Stimulated activated naive CD8-positive, alpha-beta T cell treated with anti-CD3 and anti-CD28 coated beads, Interleukin-15, Interleukin-2, amounts not matched to agents 100 U/mL and 50 U/mL, for 24 hours (primary cell): ENCODE measurements at places on chromosomes 5 and 9.

GRCh38 chr9:6567140-6567591 lies 78.4 kb downstream of the GLDC start:
- DNase-seq, result peak; percentile 11

GRCh38 chr5:61182449-61182848 lies 20.2 kb upstream of the SMIM15 start:
- DNase-seq, result no peak

GRCh38 chr5:83540105-83540504 lies 68.6 kb downstream of the VCAN start:
- no peak for DNase-seq

GRCh38 chr9:33162721-33163311 lies 4.3 kb downstream of the B4GALT1 start:
- no peak for DNase-seq

DNA sequence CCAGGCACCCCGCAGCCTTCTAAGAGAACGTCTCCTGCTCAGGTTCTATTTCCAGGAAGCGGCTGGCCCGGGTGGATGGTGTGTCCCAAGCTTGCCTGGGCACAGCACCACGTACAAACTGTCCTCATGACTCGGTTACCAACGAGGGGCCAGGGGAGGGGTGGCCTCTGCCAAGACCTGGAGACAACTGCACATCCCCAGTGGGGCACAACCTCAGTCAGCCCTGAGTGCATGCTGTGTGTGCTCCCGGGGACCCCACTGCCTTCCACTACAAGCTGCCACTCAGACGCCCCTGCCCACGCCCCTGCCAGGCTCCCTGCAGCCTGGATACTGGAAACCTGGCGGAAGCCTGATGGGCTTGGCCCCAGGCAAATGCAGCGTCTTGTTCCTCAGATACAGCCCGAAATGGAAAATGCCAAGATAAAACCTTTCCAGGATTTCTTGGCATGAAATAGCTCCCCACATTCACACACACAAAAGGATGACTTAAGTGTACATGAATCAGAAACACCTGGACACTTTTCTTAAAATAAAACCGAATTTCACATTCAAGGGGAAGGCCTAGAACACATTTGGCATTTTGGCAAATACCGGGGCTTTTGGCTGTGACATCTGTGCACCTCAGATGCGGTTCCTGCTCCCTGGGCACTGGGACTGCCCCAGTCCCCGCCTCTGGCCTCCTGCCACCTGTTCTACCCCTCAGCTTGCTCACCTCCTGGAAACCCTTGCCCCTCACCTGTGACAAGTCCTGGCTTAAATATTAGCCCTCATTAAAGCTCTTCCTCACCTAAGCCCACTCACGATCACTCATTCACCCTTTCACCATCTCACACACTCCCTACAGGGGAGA lies 62.5 kb downstream of the COL23A1 start:
- DNase-seq, result no peak

GRCh38 chr9:114382699-114383520 lies 4.9 kb downstream of the AKNA start:
- DNase-seq, result peak; percentile 88

- no peak for DNase-seq
These were observed 3.2 kb upstream of the ENHO start for GRCh38 chr9:34526026-34526425.
